ENCODE measurements at places on chromosomes 11 and 22. TPM values are rescaled to one million over a fixed set of nuclear protein-coding genes. Genes with fewer than 3 reads are reported as not detected.

DNA sequence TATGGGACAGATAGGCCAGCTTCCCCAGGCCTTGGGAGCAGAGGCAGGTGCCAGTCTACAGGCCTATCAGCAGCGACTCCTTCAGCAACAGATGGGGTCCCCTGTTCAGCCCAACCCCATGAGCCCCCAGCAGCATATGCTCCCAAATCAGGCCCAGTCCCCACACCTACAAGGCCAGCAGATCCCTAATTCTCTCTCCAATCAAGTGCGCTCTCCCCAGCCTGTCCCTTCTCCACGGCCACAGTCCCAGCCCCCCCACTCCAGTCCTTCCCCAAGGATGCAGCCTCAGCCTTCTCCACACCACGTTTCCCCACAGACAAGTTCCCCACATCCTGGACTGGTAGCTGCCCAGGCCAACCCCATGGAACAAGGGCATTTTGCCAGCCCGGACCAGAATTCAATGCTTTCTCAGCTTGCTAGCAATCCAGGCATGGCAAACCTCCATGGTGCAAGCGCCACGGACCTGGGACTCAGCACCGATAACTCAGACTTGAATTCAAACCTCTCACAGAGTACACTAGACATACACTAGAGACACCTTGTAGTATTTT, 26.6 kb upstream of the L3MBTL2 start:
- DNase-seq: peak; percentile 82

GRCh38 chr22:41290262-41291221, 4.6 kb upstream of the RANGAP1 start:
- no peak for DNase-seq

DNA sequence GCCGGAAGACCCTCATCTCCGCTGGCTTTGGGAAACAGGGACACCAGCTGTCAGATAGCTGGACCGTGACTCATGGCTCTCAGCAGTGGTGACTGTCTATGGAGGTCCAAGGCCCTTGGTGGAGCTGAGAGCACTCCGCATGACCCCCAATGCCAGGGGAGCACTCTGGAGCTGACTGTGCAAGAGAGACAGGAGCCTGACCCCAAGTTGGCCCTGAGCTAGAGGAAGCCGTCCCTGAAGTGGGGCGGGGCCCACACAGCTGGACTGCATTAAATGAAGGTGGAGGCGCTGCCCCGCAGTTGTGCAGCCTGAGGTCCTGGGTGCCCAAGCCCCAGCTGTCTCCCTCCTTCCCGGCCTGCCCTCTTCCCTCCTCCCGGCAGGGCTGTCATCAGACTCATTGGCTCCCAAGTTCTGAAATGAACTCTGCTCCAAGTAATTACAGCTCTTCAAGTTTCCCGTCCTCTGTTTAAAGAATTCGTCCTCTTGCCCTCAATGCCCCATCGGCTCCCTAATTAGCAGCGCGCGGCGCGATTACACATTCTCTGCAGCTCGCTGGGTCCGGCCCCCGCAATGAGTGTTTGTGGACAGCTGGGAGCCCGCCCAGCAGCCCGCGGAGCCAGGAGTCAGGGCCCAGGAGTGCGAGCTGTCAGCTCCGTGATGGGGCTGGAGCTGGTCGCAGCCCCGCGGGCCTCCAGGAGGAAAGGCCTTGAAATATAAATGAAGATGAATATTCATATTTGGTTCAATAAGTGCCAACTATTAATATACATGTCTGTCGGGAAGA, 93.2 kb upstream of the LMO1 start:
- peak; percentile 67 for DNase-seq

DNA sequence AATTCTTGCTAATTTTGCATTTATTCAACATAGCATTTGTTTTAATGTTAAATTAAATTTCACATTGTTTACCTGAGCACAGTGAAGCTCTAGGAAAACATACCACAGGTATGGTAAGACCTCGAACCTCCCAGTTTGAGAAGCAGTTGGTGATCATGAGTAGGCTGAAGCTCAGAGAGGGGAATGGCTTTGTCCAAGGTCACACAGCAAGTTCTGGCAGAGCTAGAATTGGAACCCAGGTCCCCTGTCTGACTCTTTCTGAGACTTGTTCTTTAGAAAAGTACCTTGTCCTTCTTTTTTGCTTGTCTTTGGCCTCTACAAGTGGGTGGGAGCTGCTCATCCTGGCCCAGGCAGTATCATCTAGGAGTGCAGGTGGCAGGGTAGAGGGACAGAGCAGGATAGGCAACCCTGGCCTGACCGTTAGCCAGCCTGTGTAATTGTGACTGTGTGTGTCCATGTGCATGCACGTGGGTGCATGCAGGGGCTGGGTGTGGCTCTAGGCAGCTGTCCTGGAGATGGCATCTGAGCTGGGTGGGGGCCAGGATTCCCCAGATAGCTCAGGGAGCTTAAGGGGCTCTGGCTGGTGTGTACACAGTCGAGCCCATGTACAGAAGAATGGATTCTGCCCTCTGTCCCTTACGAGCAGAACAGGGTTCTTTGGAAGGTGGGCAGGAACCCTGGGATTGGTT, 21.6 kb downstream of the PHLDB1 start:
- no peak for DNase-seq

DNA sequence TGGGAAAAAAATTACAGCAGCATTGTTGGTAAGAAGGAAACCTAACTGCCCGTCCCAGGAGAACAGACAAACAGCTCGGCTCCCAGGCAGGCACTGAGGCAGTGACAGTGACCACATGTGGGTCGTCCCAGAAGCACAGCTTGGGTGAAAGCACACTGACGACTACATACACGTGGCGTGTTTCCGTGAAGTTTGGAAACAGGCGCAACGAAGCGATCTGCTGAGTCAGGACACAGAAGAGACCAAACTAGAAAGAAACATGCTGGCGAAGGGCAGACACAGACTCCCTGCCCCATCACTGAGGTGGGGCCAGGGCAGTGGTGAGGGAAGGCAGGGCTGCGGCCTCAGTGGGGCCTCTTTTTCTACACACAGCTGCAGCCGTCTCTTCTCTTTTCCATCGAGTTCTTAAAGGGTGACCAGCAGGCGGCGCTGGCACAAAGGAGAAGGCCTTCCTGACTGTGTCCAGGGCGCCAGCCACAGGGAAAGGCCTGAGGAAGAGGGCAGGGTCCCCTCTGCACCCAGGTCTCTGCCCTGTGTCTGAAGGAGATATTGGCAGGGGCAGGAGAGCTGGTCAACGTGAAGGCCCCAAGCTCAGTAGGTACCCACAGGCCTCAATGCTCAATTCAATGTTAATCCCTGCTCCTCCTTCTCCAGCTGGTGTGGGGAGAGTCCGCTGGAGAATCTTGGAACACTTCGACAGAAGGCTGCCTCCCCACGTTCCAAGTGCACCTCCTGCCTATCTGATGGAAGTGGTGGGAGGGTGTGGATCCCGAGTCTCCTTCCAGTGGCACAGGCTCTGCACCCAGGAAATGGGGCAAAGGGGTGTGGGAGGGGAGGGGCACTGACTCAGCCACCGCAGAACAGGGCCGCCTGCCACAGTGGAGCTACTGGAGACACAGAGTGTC, 19.9 kb downstream of the CARS1 start:
- DNase-seq: peak; percentile 91

GRCh38 chr11:36452236-36452940, 57.7 kb downstream of the TRAF6 start:
- DNase-seq: no peak

- no peak for DNase-seq
Observed at GRCh38 chr11:73274722-73275380, 2.7 kb downstream of the P2RY6 start.

DNA sequence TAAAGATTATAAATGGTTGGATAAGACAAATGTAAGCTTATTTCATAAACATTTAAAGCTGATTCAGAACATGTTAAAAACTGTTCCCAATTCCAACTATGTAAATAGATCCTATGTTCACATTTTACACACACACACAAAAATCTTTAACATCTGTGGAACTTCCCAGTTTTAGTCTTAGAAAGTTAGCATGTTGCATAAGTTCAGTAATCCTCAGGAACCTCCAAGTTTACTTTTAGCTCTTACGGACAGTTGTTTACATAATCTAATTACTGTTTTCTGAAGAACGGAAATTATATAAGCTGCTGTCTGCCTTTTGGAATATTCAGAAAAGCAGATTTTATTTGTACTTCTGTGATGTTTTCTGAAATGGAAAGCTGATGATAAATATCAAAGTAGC, 53.3 kb downstream of the PANX1 start:
- no peak for DNase-seq

GRCh38 chr22:45009606-45010531, at the start of gene PHF21B:
PHF21B (minus strand) TSS chr22:45010005; CDS start chr22:45009549, 456 bp downstream.
- peak; percentile 50 for DNase-seq

DNA sequence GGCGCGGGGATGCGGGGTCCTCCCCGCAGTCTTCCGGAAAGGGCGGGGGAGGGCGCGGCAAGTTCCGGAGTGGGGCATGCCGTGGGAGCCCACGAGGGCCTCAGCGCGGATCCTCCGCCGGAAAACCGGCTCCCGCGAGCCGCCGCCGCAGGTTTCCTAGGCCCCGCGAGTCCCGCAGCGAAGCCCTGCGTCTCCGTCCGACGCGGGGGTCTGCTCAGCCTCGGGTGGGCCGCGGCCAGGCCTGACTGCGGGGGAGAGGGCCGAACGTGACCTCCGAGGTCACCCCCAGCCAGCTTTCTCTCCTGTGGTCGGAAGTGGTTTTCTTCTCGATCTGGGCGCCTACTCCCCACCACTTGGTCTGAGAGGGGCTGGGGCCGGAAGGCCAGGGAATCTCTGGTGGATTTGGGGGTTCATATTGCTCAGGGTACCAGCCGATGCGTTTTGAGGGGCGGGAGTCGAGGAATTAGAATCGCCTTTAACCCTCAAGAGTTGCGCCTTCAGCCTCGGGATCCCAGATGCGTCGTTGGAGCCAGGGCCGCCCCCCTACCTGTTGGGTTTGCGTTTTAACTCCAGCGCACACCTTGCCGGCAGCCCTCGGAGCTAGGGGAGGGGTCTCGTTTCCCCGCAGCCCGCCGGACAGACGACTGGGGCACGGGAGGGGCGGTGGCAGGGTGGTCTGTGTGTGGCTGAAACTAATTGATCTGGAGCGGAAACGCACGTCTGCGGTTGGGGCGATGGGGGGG, 3.6 kb upstream of the CCND1 start:
- no peak for DNase-seq

- DNase-seq: no peak
Observed at GRCh38 chr11:82682003-82682751, 51.5 kb downstream of the FAM181B start.

DNA sequence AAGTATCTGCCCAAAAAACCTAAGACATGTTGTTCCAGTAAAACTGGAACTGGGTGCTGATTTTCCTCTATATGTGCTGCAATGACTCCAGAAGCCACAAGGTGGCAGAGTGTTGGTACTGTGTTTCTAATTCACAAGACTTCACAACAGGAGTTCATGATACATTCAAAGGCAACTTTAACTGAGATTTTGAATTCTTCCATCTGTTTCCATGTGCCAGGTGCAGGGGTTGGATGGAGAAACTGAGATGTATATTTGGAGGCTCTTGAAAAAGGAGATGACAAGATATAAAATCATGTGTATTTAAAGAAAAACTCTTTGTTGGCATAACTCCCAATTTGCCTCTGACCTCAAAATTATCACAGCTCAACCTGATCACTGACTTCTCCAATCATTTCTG, 1098.6 kb upstream of the CCDC90B start:
- no peak for DNase-seq

DNA sequence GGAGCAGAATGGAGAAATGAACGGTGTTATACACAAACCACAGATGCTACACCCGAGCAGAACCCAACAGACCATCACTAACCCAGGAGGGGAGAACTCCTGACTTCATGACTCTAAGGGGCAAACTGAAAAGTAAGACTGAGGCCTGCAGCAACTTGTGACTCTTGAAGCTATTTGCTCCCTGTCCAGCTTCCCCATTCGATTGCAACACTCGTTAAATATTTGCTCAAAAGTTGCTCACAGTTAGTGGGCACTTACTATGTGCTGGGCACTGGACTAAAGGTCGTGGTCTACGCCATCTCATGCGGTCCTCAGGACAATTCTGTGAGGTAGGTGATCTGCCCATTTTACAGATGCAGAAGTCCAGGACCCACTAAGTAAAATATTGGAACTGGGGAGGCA, 9.5 kb upstream of the ADA2 start:
- DNase-seq: no peak

DNA sequence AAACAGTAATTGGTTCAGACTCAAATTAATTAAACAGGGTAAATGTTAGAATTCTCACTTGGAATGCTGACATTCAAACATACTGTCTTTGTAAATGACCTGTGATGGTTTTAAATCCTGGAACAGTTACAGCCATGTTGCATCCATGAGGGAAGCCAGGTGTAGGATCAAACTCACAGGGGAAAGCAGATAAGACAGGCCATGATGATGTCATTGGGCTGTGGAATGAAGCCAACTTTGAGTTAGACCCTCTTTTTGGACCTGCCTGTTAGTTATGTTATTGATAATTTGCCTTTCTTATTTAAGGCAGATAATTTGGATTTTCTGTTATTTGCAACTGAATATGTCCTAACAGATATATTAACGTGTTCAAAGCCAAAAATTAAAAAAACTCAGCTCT, 39.3 kb upstream of the ABTB2 start:
- no peak for DNase-seq

- peak; percentile 53 for DNase-seq
Observed at GRCh38 chr11:131867457-131868257, 497.2 kb downstream of the NTM start.

DNA sequence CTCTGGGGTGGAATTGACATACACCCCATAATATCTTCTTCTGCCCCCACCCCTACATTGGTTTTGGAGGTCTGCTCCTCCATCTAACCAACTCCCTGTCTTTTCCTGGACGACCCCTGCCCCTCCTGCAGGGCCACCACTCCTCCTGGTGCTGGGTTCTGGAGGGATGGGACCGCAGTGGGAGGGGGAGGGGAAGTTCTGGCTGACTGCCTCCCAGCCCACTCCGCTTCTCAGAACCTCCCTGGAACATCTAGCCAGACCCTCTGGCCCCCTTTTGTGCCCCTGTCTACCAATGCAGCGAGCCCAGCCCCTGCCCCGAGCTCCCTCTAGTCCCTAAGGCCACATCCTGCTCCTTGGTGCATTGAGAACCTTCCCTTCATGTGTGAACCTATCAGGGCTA, 1.2 kb downstream of the MYRF start:
- no peak for DNase-seq

GRCh38 chr11:68216171-68216938, 3.3 kb upstream of the KMT5B start:
- peak; percentile 88 for DNase-seq

GRCh38 chr11:8369592-8370205, 106.0 kb upstream of the LMO1 start:
- no peak for DNase-seq

DNA sequence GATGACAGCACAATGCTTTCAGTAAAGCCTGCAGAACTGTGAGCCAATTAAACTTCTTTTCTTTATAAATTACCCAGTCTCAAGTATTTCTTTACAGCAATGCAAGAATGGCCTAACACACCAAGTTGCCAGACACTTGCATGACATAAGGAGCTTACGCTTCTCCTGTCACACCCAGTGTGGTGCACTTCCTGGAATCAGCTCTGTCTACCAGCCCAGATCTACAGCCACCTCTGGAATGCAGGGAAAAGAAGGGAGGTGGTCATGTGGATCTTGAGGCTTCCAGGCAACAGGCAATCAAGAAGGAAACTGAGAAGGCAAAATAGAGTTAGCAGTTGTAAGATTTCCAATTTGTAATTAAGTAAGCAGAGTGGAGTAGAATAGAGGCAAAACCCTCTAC, 37.4 kb upstream of the SESN3 start:
- DNase-seq: no peak

- no peak for DNase-seq
Observed at GRCh38 chr11:15705891-15706290, 591.2 kb downstream of the INSC start.

Gene KCTD14
- not detected for total RNA-seq

Gene BTG4
- total RNA-seq: not detected

Gene MIOX
- total RNA-seq: not detected

Gene CECR2
- 20.1 TPM for total RNA-seq

Gene TPH1
- total RNA-seq: 0.28 TPM

Gene BDNF
- total RNA-seq: 0.08 TPM

Gene PLEKHB1
- 8.7 TPM for total RNA-seq

Gene PACSIN2
- total RNA-seq: 52.2 TPM

Gene MMP1
- 0.17 TPM for total RNA-seq
